ENCODE measurements at places on chromosomes 12 and 14.
A peak's percentile ranks its signal among the peaks of the same experiment; 100 is the strongest.

DNA sequence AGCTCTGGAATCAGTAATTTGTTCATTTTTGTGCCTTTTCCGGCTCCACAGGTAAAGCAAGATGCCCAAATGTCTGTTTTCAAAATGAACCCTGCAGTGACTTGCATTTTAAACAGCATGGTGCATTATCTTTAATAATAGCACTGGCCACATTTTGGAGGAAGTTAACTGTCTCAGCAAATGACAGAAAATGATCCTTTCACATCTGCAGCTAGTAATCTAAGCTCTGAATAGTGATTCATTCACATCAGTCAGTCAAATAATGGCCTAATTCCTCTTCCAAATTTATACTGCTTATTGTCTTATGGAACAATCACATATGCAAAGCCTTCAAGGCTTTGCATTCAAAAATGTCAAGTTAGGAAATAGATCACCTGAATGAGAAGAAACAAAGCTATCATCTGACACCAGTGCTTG lies 75.6 kb downstream of the PPM1H start:
- no peak for DNase-seq

- no peak for DNase-seq
These were observed 503.7 kb downstream of the GALC start for GRCh38 chr14:87489196-87489819.

GRCh38 chr12:132537836-132538662 lies 48.1 kb downstream of the FBRSL1 start:
- DNase-seq, result no peak

DNA sequence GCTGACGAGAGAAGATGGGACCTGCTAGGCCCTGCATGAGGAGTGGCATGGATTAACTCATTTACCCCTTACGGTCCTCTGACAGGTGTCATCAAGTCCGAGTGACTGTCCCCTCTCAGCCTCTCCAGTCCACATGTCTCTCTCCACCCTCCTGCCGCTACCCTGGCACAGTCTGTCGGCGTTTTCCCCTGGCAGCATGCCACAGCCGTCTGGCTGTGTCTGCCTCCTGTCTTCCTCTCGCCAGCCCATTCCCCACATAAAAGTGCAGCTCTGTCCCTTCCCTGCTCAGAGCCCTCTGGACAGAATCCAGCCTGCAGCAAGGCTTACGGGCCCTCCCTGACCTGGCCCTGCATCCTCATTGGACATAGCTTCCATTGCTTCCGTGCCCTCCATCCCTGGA lies 45.6 kb downstream of the UBE3B start:
- DNase-seq, result peak; percentile 53

DNA sequence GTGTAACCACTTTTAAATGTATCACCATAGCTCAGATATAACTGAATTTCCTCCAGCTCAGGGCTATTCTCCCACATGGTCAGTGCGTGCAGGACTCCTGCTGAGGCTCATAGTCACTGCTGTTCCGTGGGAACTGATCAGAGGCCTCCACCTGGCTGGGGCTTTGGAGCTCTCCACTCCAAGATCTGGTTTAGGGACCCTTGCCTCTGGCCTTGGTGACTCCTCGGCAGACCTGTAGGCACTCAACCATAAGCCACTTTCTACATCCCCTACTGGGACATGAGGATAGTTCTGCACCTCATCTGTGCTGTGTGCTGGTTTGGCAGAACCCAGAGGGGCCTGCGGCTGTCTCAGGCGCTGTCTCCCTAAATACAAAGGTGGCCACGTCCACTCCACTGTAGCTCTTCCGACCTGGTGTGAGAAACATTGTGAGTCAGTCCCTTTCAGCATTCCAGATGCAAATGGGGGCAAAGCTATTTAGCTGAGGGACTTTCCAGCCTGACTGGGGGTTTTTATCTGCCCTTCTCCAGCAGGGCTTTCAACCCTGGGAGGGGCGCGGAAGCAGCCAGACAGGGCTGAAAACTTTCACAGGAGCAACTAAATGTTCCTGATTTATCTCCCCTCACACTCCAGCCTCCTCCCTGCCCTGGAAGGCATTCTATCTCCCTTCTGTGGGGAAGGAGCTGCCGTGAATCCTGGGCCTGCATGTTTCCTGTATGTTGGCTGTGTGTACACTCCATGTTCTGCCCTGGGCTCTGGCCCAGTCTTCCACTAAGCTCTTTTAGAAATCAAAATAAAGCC lies 218.3 kb upstream of the DAAM1 start:
- DNase-seq, result no peak

- no peak for DNase-seq
These were observed 1.2 kb downstream of the PPP1R12A start for GRCh38 chr12:79933532-79934264.

- DNase-seq, result no peak
These were observed 27.2 kb upstream of the MDM2 start for GRCh38 chr12:68780731-68781130.

DNA sequence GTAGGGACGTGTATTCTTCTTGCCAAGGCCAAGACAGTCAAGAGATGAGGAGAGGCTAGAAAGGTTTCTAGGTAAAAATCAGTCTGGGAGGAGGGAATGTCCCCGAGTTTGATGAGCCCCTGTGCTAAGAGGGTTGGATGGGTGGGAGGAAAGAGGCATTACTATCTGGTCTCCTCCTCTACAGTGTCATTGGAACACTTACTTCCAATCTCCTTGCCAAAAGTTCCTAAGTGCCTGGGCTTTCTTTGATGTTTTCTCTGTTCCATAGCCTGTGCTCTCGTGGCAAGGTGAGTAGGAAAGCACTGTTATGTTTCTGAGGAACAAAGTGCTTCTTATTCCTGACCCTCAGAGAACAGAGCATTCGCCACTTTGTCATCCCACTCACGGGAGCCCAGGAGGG lies at the start of gene RNASE13:
RNASE13 (minus strand) TSS at position 101 of the 400 bp plus-strand sequence. CDS start 519 bp downstream, outside the sequence.
- DNase-seq, result no peak

GRCh38 chr12:67424784-67425183 lies 155.6 kb downstream of the CAND1 start:
- DNase-seq, result no peak

- DNase-seq, result no peak
These were observed 4.3 kb downstream of the PLEKHG6 start for GRCh38 chr12:6314776-6315175.

- no peak for DNase-seq
These were observed 53.4 kb downstream of the LTBP2 start for GRCh38 chr14:74558655-74559054.

GRCh38 chr14:100822013-100822412 lies 3.9 kb upstream of the MEG3 start:
- no peak for DNase-seq

DNA sequence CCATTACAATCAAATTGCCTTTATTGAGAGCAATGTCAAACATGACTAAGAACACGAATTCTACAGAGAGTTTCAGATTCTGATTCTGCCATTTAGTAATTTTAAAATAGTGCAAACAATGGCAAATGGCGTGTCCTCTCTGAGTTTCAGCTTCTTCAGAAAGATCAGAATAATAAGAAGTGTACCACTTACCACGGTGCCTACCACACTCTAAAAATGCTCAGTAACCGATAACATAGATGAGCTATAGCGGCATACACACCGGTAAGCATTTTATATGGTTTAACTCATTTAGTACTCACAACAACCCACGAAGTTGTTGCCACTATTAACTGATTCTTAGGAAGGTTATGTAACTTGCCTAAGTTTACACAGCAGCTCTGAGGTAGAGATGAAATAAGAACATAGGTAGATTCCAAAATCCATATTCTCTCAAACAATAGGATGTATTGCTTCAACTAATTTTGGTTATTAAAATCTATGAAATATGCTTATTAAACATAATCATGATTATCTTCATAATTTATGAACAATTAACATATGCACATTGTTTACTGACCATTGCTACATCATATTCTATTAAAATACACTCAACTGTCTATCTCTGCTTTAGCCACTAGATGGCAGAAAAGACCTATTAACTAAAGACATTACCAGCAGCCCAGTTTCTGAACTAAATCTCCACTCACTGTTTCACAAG lies 38.3 kb downstream of the SLC6A15 start:
- DNase-seq, result peak; percentile 14

- no peak for DNase-seq
These were observed 10.2 kb downstream of the PSMC1 start for GRCh38 chr14:90266441-90267154.

DNA sequence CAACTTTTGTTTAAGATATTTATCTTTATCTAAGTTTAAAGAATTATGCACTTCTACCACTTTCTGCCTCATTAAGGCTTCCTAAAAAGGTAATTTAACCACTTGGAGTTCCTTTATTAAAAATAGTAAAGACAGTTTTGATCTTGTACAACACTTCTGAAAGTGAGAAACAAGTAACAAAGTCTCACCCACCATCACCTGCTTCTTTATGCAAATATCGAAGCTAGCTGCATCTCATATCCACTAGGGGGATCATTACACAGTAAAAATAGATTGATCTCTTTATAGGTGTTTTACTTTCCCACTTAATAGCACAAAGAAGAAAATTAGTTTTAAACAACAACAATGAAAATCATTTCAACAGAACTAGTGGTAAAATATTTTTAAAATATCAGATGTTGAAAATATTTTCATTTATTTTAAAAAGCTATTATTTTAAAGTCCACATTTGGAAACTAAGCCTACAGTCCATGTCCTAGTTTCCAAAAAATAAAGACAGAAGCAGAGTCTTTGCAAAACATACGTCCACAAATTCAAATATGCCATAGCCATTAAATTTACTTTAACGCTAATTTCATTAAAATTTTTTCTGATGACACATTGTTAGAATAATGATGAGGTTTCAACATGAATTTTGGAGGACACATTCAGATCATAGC lies 160.0 kb upstream of the SOX5 start:
- DNase-seq, result no peak

- DNase-seq, result no peak
These were observed 44.7 kb downstream of the FSCB start for GRCh38 chr14:44462381-44462780.

DNA sequence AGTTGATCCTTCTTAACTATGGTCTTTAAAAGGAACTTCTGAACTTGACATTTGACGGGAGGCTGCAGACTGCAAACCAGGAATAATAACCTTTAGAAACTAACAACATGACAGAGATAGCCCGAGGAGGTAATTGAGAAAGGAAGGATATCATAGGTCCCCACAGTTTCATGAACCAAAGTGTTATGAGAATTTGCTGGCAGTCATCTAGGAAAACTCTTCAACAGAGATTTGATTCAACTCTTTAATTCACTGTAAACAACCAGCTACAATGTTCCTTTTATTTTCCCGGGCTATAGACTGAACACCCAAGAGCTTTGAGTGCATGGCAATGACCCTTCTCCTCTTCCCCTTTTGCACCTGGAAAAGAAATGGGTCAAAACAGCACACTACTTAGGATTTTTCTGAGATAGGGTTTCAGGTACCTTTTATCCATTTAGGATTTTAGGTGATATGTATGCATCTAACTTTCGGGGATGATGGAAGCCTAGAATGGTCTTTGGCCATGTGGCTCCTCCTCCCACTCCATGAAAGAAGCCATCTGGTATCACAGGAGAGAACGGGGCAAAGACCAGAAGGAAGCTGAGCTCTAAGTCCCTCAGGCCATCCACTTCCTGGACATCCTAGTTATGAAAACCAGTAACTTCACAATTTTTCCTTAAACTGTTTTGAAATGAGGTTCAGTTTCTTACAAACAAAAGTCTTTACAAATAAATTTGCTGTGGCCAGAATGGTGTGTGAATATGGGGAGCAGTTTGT lies 23.0 kb downstream of the GLT8D2 start:
- DNase-seq, result no peak

DNA sequence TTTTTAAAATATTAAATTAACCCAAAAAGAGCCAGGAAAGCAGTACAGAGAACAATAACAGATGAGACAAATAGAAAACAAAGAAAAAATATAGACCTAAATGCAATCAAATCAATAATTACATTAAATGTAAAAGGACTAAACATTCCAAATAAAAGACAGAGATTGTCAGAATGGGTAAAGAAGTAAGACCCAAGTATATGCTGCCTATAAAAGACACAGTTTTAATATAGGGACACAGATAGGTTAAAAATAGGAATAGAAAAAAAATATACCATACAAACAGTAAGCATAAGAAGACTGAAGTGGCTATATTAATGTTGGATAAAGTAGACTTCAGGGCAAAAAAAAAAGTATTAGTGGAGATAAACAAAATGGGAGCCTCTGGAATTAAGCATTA lies 163.1 kb upstream of the BCL2L14 start:
- DNase-seq, result no peak

GRCh38 chr12:99267038-99267437 lies 380.5 kb upstream of the GARIN6 start:
- DNase-seq, result no peak

DNA sequence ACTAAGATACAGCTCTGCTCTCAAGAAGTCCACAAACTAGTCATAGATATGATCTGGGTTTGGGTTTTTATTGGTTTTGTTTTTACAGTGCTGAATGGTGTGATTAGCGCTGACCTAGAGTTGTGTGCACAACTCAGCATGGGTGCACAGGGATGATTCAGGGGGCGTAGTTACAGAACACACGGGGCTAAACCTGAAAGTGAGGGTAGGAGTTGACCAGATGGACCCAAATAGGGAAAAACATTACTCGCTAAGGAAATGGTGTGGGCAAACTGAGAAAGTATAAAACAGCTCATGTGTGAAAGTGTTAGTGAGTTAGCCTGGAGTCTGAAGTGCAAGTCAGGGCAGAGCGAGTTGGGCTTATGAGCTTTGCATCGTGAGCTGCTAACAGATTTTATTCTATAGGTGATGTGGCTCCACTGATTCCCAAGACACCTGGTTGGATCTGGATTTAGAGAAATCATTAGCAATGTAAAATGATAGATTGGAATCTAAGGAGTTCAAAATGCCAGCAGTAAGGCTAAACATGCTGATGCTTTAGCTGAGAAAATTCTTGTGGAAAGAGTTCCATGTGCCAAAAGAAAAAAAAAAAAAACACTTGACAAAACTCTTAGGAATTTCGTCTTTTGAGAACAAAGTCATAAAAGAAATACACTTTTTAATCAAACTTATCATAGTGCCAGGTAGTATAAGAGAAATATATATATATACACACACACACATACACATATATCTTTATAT lies 134.9 kb downstream of the SLC5A8 start:
- DNase-seq, result no peak

DNA sequence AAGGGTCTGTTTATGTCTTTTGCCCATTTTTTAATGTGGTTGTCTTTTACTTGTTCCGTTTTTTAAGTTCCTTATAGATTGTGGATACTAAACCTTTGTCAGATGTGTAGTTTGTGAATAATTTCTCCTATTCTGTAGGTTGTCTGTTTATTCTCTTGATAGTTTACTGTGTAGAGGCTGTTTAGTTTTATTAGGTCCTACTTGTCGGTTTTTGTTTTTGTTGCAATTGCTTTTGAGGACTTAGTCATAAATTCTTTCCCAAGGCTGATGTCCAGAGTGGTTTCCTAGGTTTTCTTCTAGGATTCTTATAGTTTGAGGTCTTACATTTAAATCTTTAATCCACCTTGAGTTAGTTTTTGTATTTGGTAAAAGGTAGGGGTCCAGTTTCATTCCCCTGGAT lies 33.9 kb downstream of the SLC39A9 start:
- DNase-seq, result no peak
